ENCODE measurements at places on chromosomes 4 and X.

DNA sequence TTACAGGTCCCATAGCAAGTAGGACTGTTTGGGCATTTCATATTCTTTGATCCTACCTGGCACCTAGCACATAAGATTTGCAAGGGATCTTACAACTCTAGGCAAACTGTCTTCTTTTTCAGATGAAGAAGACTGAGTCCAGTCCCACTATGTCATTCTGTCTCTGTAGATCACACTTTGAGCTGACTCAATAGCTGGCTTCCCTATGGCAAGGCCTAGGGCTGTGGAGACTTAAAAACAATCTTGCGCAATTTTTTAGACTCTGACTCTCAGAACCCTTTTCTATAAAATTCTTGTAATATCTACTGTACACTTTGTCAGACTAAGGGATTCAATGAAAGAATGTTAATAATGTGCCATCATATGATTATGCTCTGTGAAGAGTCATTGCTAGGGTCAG, 26.7 kb downstream of the OTC start:
- DNase-seq = no peak

- no peak for DNase-seq
Measured at GRCh38 chr4:172996571-172997216, 171.9 kb upstream of the GALNT7 start.

GRCh38 chr4:63580796-63581475, 828.3 kb downstream of the TECRL start:
- DNase-seq = no peak

GRCh38 chrX:43655151-43656004, 721 bp upstream of the MAOA start:
- no peak for DNase-seq

DNA sequence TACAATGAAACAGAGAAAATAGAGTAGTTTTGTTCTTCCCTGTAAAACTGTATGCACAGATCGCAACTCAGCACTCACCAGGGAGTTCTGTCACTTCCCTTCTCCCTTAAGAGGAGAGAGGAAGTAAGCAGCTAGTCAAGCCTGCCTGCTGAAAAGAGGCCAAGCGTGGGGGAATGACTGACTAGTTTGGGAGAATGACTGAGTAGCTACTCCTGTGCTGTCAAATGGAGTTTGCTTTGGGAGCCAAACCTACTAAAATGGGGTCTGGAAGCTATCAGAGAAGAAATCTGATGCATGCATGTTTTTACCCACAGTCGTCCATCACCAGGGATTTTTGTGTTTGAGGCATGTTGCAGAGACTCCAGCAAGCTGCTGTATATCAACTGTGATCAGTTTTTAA, 54.6 kb upstream of the LHFPL1 start:
- DNase-seq = no peak

DNA sequence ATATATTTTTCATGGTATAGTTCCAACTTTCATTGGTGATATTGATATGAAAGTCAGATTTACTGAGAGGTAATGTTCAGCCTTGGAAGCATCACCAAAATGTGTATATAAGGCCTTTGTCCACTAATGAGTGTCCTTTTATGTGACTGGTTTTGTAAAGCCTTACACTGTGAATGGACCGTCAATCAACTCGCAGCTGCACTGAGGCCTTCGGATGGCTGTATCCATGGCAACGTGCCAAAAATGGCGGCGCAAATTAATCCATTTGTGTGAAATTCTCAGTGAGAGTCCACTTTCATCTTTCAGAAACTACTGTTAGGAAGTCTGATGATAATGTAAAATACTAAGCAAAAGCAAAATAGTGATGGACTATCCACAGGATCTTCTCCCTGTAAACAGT, 131.7 kb downstream of the SPCS3 start:
- DNase-seq = no peak

GRCh38 chrX:111020283-111020682, 75.7 kb upstream of the PAK3 start:
- no peak for DNase-seq

- no peak for DNase-seq
Measured at GRCh38 chr4:101348367-101348827, 1.1 kb upstream of the PPP3CA start.

GRCh38 chrX:43881410-43882293, 598 bp downstream of the MAOB start:
- DNase-seq = no peak

DNA sequence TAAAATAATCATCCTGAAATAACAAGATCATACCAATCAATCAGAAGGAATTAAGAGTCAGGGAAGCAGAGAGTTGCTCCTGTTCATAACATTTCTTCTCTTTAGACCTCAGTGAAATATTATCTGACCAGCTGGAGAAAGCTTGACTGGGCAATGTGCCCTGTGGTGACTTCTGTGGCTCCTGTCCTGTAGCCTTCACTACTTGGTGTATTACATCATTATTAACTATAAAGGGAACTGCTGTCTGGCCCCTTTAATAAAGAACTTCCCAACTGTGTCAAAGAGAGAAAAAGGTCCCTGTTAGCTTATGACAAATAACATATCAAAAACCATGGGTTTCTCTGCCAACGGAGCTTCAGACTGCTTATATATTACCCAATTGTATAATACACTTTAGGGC, 18.0 kb downstream of the OPHN1 start:
- DNase-seq = no peak

- no peak for DNase-seq
Measured at GRCh38 chr4:137739391-137739790, 207.1 kb upstream of the PCDH18 start.

- no peak for DNase-seq
Measured at GRCh38 chrX:45083314-45083713, 117.4 kb downstream of the DIPK2B start.

- DNase-seq = no peak
Measured at GRCh38 chr4:44662623-44663005, 11.2 kb upstream of the YIPF7 start.

DNA sequence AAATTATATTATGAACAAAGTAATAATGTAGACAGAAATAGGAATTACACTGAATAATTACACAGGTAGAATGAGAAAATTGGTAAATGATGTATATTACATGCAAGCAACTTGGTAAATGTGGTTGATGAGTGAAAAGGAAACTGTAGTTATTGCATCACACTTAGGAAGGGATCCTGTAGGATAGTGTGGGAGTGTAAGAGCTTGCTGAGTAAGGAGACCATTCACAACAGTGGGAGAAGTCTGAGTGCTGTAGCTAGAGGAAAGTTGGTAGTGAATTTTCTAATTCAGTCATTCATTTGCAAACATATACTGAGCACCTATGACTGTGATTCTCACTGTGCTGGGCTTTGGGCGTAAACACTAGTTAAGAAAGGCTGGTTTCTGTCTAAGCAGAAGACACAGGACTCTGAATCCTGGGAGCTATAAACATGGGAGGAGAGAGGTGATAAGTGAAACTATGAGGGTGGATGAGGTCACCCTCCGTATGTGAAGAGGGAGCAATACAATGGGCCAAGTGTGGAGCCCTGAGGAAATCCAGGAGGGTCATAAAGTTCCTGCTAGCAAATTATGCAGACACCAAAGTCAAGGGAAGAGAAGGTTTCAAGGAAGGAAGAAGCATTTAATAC, 14.2 kb upstream of the CPE start:
- no peak for DNase-seq

DNA sequence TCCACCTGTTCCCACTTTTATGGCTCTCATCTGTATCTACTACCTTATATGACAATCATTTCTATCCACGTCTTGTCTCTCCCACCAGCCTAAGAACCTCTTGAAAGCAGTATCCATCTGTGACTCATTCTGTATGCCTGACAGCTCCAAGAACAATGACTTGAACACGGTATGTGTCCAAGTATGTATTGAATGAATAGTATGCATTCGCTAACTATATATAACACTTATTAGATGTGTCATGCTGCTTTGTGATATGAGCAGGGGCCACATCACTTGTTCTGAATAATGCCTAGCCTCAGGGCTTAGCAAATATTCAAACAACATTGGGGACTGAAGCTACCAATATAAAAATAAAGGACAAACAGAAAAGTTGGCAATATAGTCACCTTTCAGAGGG, 4.9 kb downstream of the OPHN1 start:
- DNase-seq = no peak

DNA sequence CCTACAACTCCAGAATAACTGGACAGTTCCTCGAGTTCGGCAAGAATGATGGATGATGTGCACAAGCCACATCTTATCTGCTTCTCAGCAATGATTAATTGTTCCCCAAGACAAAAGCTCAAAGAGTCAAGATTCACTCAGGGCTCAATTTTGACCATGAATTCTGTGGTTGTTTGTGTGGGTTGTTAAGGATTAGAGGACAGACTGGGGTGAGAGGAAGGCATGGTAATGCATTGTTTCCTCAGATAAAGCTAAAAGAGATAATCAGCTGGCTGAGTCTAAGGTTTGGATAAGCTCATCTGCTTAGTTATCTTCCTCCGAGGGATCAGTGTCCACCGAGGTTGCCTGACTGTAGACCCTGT, 161.0 kb downstream of the CPEB2 start:
- DNase-seq = no peak

DNA sequence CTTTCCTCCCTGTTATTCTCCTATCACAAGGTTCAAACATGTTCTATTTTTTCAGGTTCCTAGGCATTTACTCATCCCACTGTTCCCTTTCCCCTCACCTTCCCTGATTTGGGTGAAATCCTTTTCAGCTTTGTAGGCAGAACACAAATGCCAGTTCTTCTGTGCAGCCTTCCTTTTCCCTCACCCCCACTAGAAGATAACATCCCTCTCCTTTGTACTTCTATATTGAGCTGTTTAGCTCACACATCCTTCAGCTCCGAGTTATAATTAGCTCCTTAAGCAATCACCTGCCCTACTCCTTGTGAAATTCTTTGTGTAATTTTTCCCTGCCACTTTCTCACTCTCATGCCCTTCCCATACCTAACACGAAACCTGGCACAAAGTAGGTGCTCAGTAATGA, 240.9 kb downstream of the AR start:
- no peak for DNase-seq

GRCh38 chr4:105683038-105683437, 25.5 kb downstream of the INTS12 start:
- no peak for DNase-seq

DNA sequence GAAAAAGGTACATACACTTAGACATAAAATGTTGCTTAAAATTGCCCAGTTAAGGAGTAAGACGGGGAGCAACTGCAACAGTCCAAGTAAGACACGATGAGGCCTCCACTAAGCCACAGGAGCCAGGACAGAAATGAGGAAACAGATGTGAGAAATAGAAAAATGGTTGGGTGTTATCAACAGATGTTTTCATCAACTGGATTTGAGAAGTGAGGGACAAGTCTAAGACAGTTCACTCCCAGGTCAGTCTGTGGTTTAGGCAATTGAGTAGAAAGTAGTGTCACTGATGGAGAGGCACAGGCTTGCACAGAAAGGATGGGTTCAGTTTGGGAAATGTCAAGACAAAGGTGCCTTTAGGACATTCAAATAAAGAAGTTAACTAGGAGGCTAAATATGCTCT, 23.5 kb upstream of the PHF8 start:
- no peak for DNase-seq

DNA sequence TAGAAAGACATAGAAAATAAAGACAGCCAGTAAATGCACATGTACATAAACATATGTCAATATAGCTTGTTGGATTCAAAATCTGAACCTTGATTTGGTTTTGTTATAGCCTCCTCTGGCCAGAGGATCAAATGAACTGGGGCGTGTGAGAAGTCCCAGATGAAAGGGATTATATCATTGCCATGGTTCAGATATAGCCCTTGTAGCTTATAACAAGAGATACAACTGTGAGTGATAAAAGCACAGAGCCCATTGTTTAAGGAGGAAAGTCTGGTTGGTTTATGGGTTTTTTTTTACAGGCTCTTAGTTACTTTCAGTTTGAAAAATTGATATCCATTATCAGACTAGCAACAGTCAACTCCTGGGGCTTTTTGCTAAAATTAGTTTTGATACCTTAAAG, 101.7 kb upstream of the GLRA2 start:
- DNase-seq = no peak

GRCh38 chr4:153725831-153726154, 34.0 kb downstream of the RNF175 start:
- no peak for DNase-seq

DNA sequence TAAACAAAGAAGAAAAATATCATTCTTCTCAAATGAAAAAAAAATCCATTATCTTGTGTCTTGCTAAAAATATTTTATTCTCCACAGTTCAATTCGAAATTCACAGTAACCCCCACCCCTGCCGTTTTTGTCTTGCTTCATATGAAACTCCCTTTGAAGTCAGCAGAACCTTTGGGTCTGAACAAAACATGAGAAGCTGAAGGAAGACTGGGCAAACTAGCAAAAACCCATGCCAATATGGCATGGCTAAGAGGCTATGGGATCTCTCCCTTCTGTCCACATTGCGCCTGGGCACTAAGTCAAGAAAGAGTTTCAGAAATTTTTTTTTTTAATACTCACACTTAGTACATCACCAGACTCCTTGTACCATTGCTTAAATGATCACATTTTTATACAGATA, 136.0 kb upstream of the SMIM31 start:
- no peak for DNase-seq

GRCh38 chrX:70664726-70665125, 220.1 kb downstream of the DLG3 start:
- DNase-seq = no peak

- DNase-seq = no peak
Measured at GRCh38 chr4:125735102-125735501, 420.3 kb downstream of the FAT4 start.

DNA sequence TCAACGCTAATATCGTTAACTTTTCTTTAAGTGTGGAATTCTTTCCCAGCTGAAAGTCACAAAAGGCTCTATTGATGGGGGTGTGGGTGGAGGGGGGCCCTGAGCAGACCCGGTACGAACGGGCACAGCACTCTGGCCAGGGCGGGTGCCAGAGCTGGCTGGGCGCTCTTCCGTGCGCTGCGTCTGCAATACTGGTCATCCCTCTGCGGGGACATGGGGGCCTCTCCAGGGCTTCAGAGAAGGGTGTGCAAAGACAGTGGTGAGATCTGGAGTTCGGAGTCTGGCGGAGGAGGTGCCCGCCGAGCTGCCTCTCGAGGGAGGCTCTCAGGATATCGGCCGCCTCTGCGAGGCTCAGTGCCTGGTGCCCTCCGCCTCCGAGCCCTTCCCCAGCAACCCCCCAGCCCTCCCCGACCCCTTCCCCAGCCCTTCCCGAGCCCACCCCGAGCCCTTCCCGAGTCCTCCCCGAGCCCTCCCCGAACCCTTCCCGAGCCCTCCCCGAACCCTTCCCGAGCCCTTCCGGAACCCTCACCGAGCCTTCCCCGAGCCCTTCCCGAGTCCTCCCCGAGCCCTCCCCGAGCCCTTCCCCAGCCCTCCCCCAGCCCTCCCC, 34.3 kb downstream of the FGFRL1 start:
- no peak for DNase-seq

DNA sequence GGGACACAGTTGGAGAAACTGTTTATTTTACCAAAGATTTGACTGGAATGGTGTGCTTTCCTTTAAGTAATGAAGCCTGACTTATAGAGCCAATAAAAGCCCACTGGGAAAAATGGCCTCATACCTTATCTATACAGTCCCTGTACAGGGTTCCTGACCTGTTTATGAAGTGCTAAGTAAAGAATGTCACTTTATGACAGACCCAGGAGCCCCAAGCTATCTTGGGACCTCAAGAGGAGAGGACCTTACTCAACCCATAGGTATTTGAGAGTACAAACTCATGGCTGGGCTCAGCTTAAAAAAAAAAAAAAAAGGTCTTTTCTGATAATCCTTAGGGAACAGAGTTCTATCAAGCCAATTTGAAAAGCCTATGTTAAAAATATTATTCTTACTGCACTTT, 1389.3 kb downstream of the RAPGEF2 start:
- no peak for DNase-seq

- no peak for DNase-seq
Measured at GRCh38 chr4:71004281-71004851, 10.9 kb downstream of the DCK start.

- no peak for DNase-seq
Measured at GRCh38 chrX:12139934-12140611, 1.8 kb downstream of the FRMPD4 start.

All from DMS 273 treated with DMSO at 0.1 percent for 48 hours (cell line).